Astrocyte of the cerebellum (primary cell): ENCODE measurements at places on chromosomes 6 and 20.
A peak's percentile ranks its signal among the peaks of the same experiment; 100 is the strongest.

DNA sequence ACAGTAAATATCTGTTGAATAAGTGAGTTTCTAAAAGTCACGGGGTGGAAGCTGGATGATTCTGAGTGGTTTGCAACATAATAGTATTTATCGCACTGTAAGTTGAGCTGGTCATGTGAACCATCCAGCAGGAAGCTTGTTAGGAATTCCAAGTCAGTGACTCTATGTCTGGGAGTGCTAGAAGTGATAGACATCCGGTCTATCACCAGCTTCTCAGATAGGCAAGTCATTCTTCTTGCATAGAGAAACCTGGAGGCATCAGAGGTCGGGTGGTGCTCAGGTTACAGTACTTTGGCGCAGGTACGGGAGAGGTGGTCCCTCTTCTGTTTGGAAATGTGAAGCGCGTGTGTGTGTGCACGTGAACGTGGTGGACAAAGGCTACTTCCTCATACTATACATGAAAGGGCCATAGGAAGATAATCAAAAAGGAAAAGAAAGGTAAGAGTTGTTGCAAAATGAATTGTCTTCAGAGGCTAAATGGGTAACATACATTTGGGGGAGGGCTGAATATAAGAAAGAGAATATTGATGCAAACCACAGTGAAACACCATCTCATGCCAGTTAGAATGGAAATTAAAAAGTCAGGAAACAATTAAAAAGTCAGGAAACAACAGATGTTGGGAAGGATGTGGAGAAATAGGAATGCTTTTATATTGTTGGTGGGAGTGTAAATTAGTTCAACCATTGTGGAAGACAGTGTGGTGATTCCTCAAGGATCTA, 299.3 kb upstream of the ZFP64 start:
- DNase-seq: peak; percentile 1

GRCh38 chr6:128168244-128168643, 267.4 kb upstream of the THEMIS start:
- DNase-seq: no peak

DNA sequence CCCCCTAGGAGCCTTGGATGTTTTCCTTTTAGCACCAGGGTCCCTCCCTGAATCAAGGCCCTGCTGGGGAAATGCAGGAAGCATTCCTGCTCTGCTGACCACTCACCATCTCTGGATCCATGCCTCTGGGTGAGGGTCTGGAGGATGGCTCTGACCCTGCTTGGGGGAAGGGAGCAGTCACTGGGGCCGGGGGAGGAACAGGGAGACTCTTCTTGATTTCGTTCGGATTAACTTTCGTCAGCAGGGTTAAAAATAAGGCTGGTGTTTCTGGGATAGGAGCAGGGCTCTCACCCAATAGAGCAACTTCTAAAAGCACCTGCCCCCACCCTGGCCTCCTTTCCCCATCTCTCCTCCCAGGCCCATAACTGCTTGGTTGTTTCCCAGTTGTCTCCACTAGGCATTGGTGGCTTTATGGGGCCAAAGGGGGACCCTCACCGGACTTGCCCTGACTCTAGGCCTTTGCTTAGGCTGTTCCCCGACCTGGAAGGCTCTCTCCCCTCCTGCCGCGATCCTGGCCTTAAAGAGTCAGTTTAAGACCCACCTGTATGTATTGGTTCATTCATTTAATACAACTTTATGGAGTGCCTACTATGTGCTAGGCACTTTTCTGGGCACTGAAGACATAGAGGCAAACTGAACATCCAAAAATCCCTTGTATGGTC, 63.0 kb downstream of the JPH2 start:
- DNase-seq: no peak

DNA sequence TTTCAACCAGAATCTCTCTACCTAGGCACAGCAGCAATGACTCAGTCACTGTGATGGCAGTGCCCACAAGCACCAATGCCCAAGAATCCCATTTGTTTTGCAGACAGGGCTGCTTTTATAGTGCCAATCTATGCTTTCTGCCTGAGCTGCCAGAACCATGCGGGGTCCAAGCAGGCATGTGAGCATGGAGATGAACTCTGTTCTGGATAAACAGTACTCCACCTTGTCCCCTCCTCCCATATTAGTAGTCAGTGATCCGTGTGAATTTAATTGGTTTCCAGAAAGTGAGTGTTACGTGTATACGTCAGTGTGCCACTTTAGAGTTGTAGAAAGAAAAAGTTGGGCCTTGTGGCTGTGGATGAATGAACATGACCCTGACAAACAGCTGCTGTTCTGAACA, 79.4 kb downstream of the SASH1 start:
- no peak for DNase-seq

GRCh38 chr6:43271103-43271815, 26.8 kb upstream of the SLC22A7 start:
- no peak for DNase-seq

DNA sequence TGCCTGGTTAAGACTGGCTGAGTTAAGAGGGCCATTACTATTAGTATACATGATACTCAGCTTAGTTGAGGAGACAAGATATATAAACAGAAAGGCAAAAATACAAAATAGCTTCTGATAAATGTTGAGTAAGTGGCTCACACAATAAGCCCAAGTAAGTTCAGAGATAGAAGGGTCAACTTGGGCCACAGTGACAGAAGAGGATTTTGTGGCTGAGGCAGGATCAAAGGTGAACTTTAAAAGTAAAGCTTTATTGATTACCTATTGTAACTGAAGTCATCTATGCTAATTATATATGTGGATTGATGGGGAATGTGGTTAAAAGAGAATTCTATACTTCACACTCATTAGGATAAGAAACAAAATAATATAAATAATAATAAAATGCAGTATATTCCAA, 80.8 kb downstream of the PHACTR2 start:
- DNase-seq: no peak

GRCh38 chr20:59966428-59966827, 8.2 kb downstream of the CDH26 start:
- DNase-seq: no peak

DNA sequence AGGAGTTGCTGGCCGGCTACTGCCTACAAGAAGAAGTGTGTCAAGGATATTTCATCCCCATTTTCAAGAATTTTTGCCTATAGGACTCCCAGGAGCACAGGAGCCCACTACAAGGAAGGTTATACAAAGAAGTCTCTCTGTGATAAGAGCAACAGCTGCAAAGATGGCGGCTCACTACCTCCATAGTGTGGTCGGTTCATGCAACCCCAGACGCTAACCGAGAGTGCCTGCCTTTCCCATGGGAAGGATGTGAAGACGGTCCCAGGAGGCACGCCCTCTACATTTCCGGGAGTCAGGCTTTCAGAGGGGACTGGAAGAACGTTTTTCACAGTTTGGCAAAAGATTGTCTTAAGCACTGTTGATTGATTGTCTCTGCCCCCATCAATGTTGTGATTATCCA, 816.3 kb downstream of the QKI start:
- no peak for DNase-seq

GRCh38 chr6:43302126-43302525, 4.1 kb downstream of the SLC22A7 start:
- DNase-seq: no peak

- peak; percentile 80 for DNase-seq
Measured at GRCh38 chr6:131858765-131859415, 51.1 kb downstream of the ENPP1 start.

DNA sequence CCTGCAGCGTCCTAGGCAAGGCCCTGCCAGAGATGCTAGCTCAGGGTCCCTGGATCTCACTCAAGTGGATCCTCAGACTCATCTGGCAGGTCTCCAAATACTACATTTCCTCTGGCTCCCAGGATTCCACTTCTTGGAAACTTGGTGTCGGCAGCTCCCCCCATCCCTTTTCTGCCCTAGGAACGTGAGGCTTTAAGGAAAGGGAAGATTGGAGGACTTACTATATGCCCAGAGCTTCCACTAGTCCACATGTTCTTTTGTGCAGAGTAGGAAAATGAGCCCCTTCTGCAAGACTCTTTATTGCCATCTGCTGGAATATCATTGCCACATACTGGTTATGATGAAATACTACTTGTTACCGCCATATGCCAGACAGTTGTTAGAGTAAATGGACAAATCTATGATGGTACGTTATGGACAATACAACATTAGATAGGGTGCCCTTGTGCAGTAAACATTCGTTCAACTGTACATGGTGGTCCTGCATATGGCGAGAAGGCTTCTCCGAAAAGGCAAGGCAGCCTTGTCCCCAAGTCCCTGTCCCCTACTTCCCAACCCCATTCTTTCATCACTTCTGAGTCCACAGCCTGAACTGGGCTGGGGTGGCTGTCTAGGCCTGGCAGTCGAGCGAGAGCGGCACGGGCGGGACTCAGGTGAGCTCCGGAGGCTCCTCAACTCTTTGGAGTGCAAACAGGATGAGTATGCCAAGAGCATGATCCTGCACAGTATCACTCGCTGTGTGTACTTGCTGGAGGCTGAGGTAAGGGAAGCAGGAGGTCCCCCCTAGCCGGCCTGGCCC, 780 bp downstream of the ARMC12 start:
- peak; percentile 80 for DNase-seq

GRCh38 chr6:50602292-50602691, 111.0 kb upstream of the TFAP2D start:
- peak; percentile 9 for DNase-seq

DNA sequence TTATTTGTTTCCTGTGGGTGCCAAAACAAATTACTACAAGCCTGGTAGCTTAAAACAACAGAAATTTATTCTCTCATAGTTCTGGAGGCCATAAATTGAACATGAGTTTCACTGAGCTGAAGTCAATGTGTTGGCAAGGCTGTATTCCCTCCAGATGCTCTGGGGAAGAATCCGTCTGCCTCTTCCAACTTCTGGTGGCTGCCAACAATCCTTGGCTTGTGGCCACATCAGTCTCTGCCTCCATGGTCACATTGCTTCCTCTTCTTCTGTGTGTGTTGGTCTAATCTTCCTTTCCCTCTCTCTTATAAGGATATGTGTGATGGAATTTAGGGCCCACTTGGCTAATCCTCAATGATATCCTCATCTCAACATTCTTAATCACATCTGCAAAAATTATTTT, 92.8 kb upstream of the EPB41L1 start:
- DNase-seq: no peak

DNA sequence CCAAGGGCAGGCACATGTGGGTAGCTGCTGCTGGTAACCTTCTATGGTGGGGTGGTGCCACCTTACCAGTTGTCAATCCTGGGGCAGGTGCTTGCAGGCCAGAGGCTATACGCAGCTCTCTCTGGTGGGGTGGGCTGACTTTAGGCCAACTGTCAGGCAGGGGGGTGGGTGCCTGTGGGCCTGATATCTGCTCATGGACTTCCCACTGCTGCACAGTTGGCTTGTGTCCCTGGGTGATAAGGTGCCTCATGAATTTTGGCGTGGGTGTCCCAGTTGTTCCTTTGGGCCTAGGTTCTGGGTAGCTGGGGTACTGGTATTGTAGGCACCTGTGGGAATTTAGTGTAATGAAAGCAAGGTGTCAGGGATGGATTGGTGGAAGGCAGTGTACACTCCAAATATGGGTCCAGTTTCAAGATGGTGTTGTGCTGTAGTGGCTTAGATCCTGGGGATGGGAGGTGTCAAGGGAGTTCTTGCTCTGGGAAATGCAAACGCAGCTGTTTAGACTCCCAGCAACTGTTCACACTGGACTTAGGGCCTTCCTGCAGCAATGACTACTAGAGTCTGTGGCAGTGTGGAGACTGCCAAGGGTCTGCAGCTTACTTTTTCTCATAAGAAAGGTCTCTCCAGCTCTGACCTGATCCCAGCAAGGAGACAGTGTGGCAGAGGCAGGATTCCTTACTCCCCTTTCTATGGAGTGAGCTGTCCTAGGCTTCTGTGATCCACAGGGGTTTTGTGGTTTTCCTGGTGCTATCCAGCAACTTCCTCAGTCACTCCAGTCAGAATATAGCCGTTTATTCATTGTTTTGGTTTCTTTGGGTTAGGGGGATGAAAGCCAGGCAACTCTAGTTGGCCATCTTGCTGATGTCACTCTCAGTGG, 128.2 kb downstream of the CRYBG1 start:
- DNase-seq: peak; percentile 70

- no peak for DNase-seq
Measured at GRCh38 chr6:12250383-12250770, 39.8 kb upstream of the EDN1 start.

DNA sequence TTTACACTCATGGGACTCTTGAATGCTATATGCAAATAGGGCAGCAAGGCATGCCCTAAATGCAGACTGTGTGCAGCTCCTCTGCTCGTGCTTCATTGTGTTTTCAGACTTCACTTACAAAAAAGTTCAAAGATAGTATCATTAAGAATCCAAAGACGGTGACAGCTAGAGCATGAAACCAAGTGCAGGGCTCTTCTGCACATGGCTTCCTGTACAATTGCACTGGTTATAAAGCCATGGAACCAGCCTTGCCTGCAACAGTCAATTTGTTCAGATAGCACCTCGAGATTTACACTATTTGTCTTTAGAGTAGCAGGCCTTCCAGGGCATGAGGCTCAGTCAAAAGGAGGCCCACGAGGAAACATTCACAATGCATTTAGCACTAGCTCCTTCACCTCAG, 35.6 kb downstream of the RFPL4B start:
- DNase-seq: no peak

DNA sequence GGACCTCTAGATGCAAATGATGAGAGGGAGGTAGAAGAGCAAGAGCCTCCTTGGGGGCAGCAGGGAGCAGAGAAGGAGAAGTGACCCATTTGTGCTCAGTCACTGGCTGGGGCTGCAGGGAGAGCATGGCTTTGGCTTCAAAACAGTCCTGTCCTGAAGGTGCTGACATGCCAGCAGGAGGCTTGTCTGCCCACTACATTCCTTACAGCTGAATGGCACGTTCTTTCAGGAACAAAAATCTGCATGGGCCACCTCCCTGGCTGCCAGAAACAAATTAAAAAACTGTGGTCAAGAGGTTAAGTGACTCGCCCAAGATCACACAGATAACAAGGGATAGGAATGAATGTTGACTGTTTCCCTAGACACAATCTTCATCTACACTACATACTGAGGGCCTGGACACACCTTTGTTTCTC, 188.8 kb downstream of the HIVEP2 start:
- no peak for DNase-seq

GRCh38 chr6:154653853-154654252, 79.4 kb upstream of the SCAF8 start:
- no peak for DNase-seq

- DNase-seq: peak; percentile 18
Measured at GRCh38 chr20:48238326-48238725, 453.0 kb upstream of the SULF2 start.

- no peak for DNase-seq
Measured at GRCh38 chr6:12592634-12593033, 123.9 kb upstream of the PHACTR1 start.

DNA sequence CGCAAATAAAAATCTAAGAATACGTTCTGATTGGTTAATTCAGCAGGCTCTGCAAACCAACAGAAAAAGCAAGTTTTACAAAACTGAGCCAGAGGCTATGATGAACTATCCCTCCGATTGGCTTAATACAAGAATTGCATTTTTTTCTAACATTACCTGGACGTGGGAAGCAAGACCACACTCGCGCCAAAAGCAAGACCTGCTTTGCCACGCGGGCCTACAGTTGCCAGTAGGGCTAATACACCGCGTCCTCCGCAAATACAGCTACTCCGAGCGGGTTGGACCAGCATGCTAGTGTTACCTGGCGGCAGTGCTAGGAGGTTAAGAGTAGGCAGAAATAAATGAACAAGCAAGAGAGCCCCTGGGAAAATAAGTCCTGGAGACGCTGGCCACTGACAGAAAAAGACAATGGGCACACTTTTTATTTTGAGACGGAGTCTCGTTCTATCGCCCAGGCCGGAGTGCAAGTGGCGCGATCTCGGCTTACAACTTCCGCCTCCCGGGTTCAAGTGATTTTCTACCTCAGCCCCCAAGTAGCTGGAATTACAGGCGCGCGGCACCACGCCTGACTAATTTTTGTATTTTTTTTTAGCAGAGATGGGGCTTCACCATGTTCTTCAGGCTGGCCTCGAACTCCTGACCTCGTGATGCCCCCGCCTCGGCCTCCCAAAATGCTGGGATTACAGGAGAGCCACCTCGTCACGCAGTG, 131.9 kb upstream of the BTN3A2 start:
- no peak for DNase-seq

- peak; percentile 72 for DNase-seq
Measured at GRCh38 chr6:153167061-153167891, 36.2 kb upstream of the RGS17 start.
